ENCODE measurements at places on chromosomes 6 and 20.

GRCh38 chr6:10658910-10659698 lies 35.3 kb downstream of the C6orf52 start:
- no peak for DNase-seq

DNA sequence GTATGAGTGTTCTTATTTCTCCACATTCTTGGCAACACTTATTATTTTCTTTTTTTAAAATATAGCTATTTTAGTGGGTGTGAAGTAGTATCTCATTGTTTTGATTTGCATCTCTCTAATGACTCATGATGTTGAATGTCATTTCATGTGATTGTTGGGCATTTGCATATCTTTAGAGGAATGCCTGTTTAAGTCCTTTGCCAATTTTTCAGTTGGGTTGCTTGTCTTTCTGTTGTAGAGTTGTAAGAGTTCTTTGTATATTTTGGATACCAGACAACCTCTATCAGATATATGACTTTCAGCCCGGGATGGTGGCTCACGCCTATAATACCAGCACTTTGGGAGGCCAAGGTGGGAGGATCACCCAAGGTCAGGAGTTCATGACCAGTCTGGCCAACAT lies 5.1 kb upstream of the POPDC3 start:
- DNase-seq, result no peak

DNA sequence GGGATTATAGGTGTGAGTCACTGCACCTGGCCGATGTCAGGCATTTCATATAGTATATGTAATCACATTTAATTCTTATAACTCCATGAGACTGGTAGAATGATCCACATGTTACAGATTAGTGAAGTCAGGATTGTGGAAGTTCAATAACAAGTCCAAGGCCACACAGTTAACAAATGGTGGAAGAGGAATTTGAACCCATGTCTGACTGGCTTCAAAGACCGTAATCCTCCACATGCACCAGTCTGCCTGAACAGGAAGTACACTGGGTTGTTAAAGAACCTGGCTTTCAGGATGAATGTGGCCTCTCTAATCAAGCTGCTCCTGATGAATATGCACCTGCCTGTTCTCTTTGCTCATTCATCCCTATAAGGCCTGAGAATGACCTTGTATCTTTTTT lies 122.0 kb upstream of the HDAC2 start:
- DNase-seq, result no peak

DNA sequence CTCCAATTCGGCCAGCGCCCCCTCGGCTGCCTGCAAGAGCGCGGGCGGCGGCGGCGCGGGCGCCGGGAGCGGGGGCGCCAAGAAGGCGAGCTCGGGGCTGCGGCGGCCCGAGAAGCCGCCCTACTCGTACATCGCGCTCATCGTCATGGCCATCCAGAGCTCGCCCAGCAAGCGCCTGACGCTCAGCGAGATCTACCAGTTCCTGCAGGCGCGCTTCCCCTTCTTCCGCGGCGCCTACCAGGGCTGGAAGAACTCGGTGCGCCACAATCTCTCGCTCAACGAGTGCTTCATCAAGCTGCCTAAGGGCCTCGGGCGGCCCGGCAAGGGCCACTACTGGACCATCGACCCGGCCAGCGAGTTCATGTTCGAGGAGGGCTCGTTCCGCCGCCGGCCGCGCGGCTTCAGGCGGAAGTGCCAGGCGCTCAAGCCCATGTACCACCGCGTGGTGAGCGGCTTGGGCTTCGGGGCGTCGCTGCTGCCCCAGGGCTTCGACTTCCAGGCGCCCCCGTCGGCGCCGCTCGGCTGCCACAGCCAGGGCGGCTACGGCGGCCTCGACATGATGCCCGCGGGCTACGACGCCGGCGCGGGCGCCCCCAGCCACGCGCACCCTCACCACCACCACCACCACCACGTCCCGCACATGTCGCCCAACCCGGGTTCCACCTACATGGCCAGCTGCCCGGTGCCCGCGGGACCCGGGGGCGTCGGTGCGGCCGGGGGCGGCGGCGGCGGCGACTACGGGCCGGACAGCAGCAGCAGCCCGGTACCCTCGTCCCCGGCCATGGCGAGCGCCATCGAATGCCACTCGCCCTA lies 963 bp downstream of the FOXF2 start:
- DNase-seq, result peak; percentile 68

- DNase-seq, result no peak
Observed at GRCh38 chr20:23285536-23285935, 65.1 kb upstream of the NXT1 start.

DNA sequence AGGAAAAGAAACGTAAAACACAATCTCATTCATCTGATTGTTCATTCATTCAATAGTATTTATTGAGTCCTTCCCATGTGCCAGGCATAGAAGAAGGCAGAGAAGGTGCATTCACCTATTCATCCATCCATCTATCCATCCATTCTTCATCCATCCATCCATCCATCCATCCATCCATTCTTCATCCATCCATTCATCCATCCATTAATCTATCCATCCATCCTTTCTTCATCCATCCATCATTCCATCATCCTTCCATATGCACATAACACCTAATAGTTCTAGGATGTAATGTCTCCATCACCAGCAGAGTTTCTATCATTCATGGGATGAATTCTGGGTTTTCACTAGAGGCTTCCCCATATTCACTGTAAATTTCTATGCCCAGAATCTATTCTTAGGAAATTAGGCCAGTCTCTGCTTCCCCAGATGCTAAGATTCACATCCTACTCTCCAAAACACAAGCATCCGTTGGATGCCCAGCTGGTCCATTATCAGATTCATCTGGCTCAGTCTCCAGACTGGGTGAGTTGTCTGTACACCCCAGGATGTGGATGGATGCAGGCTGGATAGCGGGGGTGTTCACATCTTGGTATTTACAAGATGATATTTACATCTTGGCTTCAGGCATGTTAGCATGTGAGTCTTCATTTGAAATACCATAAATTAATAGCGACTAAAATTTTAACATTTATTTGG lies 517.7 kb upstream of the SULF2 start:
- DNase-seq, result no peak

DNA sequence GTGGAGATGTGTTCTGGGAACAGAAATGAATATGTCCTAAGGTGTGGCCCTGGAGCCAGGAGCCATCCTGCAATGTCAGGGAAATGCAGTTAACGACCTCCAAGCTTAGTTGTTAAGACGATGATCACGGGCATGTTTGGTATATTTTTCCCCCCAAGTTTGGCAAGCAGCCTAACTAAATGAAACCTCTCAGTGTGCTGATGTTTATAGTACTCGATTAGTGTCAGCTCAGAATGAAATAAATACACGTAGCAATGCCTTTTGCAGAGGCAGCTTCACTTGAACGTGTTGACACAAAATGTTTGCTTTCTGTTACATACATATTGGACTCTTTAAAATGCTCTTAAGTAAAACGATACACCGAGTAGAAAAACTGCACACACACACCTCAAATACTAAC lies 76.2 kb upstream of the OLIG3 start:
- DNase-seq, result no peak

- no peak for DNase-seq
Observed at GRCh38 chr6:155078331-155078745, 83.2 kb downstream of the TIAM2 start.

- DNase-seq, result no peak
Observed at GRCh38 chr20:63007360-63007645, 539 bp upstream of the BHLHE23 start.

- no peak for DNase-seq
Observed at GRCh38 chr6:93219447-93219846, 199.9 kb downstream of the EPHA7 start.

DNA sequence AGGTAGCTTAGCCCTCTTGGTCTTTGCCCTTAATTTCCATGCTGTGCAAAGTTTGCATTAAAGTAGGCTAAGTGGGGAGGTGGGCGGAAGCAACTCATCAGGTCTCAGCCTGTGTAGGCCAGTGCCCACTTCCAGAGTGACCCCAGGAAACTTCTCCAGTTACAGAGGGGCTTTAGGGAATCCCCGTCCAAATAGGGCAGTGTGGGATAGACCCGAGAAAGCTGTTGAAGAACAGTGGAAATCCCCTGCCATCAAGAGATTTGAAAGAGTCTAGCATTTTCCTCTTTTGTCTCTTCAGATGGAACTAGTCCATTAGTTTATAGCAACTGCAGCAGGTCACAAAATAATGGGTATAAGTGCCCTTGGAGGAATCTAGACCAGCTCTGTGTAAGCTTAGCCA lies 20.2 kb downstream of the SF3B5 start:
- peak; percentile 50 for DNase-seq

DNA sequence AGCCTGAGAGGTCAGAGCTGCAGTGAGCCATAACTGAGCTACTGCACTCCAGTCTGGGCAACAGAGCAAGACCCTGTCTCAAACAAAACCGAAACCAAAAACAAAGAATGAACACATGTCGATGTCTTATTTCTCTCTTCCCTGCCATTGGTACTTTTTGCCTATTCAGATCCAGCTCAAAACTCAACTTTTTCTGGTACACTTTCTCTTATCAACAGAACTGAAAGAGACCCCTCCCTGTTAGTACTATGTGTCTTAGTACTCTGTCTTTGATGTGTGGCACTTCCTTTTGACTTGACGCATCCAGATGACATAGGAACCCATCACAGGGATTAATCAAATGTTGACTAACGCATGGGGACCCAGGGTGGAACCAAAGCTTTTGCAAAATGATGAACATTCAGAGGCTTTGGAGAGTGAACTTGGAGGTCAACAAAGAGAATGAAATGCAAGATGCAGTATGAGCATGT lies 44.8 kb downstream of the AKAP12 start:
- no peak for DNase-seq

DNA sequence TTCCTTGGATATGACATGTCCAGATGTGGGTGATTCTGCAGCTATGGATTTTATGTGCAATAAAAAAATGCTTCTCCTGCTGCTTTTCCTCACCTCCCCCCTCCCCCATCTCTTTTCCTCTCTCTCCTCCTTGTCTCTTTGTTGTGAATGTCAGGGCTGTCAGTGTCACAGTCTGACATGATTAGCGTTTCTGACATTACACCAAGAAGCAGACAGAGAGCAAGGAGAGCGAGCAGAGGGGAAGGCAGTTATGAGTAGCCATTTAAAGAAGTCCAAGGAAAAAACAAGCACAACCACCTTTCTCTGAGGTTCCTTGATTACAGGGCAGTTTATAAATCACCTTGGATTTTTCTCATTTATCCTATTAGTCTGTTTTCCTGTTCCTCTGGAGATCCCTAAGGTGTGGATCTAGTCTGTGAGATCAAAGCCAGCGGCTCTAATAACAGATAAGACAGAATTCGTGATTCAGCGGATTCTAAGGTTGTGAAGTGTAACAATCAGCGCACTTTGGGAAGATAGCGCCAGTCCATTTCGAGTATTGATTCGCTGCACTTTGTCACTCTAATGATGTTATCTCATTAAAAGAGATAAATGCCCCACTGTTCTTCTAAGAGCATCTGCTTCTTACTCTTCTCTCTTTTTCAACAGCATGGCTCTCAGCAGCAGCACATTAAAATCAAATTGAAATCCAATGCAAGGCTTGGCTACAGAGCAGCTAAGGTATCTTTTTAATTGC lies 101.4 kb downstream of the BACH2 start:
- no peak for DNase-seq

GRCh38 chr20:47400685-47401084 lies 44.2 kb upstream of the ZMYND8 start:
- no peak for DNase-seq

DNA sequence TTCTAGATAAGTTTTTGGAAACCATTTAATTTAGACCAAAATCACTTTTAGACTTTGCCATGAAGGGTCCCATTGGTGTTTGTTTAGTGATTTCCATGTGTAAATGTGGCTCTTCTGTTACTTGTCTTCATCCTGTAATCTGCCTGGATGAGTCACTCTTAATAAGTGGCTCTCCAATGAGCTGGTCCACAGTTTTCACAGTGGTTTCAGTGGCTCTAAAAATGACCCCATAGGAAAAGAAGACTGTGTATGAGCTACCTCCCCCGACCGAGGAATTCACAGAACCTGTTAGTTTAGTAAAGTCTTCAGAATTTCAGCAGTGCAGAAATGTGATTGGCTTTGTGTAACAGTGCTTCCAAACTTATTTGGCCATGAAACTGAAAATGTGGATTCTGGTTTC lies 492.0 kb upstream of the MARCKS start:
- no peak for DNase-seq

DNA sequence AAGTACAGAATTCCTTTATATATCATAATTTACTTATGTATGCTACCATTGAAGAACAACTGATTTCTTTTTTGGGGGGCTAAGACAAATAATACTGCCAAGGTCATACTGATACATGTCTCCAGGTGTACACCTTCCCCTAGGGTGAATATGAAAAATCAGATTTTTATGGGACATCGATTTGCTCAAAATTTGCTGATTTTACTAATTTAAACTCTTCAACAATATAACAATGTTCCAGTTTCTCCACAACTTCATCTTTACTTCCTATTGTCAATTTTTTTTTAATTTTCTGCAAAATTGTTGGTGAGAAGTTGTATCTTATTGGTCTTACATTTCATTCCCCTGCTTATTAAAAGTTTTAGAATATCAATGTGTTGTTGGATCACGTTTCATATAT lies 495.4 kb upstream of the MANEA start:
- no peak for DNase-seq

DNA sequence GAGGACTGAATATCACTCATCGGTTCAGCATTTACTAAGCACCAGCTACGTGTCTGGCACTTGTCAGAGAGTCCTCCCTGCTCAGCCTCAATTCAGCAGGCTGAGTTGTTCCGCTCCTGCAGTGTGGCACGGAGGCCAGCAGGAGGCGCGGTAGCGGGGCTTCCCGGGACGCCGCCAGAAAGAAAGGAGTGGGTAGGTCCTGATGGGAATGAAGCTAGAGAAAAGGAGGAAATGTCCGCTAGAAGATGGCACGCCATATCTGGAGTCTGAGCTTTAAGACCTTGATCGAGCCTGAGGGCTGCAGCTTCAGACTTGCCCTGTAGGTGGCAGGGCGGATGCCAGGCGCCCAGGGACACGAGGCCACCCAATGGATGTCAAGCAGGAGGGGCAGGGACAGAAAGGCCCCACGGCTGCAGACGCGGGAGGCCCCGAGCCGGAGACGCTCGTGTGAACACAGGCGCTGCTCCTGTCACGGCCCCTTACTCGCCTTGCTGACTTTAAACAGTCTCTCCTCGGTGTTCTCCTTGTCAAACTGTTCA lies 18.7 kb downstream of the SERPINB6 start:
- peak; percentile 87 for DNase-seq

- DNase-seq, result no peak
Observed at GRCh38 chr6:157813191-157813590, 9.9 kb upstream of the SNX9 start.

DNA sequence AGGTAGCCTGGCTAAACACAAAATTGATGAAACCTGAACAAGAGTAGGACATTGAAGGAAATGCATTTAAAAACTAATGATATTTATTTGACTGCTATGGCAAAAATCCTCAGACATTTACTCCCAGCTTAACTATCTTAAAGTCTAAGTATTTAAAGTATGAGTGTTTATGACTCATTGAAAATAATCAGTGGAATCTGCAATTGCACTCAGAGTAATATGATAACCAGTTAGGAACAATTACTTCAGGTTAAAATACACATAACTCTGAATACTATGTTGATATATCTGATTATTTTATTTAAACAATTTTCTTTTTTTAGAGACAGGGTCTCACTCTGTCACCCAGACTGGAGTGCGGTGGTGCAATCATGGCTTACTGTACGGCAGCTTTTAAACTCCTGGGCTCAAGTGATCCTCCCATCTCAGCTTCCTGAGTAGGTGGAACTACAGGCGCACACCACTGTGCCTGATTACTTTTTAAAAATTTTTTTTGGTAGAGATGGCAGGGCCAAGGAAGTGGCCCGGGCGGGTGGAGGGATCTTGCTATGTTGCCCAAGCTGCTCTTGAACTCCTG lies 43.9 kb downstream of the FILIP1 start:
- no peak for DNase-seq

- no peak for DNase-seq
Observed at GRCh38 chr6:33719326-33719987, 8.0 kb upstream of the UQCC2 start.
